NCI-H446 (cell line): ENCODE measurements at places on chromosomes 5 and 9.

- DNase-seq: no peak
Measured at GRCh38 chr9:95598236-95598635, 81.5 kb upstream of the PTCH1 start.

GRCh38 chr5:169494941-169495548 lies 88.5 kb upstream of the SPDL1 start:
- DNase-seq: no peak

GRCh38 chr5:16082053-16082452 lies 97.5 kb downstream of the MARCHF11 start:
- no peak for DNase-seq

- DNase-seq: no peak
Measured at GRCh38 chr5:175872287-175873087, 1.1 kb downstream of the CPLX2 start.

- no peak for DNase-seq
Measured at GRCh38 chr5:173997331-173997730, 8.4 kb downstream of the C5orf47 start.

- DNase-seq: no peak
Measured at GRCh38 chr9:93200989-93201334, 17.0 kb downstream of the WNK2 start.

GRCh38 chr9:87420884-87421283 lies 76.8 kb upstream of the DAPK1 start:
- DNase-seq: no peak
